ENCODE measurements at places on chromosomes 13 and 19.

- no peak for DNase-seq
Observed at GRCh38 chr13:70353096-70353495, 244.8 kb upstream of the KLHL1 start.

DNA sequence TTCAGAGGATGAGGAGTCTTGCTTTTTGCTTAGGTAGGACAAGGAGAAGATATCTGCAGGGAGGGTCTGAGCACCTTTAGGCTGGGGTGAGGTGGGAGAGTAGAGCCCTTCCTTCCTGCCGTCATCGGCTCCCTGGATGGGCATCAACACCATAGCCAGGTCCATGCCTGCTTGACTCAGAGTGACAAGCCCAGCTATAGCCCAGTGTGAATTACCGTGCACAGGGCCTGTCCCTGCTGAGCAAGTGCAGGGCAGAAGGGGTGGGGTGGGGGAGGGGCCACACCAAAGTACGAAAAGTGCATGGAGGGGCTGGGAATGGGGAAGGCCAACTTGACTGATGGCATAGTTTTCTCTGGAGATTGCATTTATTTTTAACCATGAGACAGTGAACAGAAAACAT, 30.3 kb upstream of the RNF113B start:
- DNase-seq = no peak

- no peak for DNase-seq
Observed at GRCh38 chr13:19781526-19781925, 1.2 kb downstream of the PSPC1 start.

DNA sequence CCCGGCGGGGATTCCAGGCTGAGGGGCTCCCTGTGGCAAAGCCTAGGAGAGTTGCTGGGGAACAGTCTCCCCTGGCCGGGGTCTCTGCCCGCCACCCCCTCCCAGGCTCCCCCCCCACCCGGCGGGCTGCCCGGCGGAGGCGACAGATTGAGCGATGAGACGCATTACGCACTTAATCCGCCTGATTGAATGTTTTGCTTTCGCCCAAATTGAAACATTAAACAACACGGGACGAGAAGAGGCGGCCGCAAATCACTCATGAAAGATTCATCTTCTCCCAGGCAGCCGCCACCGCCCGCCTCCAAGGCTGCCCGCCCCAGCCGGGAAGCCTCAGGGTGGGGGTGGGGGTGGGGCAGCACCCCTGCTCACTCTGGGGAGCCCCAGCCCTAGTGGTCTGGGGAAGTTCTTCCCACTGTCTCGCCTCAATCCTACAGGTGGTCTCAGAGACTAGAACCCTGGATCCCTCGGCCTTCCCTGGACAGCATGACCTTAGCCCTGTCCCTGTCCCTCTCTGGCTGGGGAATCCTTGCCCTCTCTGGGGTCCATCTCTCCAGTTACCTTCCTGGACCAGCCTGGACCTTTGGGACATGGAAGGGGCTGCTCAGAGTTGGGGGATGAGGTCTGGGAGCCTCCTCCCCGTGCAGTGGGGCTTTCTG, 7.6 kb upstream of the ERFL start:
- DNase-seq = no peak

GRCh38 chr19:2927032-2927430, 17.7 kb downstream of the ZNF77 start:
- DNase-seq = no peak

GRCh38 chr19:295687-296370, 4.6 kb upstream of the PLPP2 start:
- DNase-seq = no peak

DNA sequence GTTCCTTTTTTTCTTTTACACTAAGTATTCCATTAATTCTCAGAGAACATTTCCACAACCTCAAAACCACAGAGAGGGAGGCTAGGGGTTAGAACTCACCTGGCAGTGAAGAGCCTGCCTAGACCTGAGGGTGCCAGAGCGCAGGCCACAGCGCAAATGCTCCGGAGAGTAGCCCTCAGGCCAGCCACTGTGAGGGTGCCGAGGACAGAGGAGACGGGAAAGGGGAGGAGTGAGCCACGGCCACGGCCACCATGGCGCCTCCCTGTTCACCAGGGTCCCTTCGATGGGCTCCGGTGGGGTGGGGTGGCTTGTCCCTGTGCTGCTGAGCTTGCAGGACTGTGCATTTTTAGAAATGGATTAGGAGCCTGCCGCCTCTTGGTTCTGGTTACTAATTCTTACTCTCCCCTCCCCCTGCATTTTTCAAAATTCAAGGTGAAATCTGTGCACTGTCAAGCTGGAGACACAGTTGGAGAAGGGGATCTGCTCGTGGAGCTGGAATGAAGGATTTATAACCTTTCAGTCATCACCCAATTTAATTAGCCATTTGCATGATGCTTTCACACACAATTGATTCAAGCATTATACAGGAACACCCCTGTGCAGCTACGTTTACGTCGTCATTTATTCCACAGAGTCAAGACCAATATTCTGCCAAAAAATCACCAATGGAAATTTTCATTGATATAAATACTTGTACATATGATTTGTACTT, 58.8 kb downstream of the GGACT start:
- no peak for DNase-seq

DNA sequence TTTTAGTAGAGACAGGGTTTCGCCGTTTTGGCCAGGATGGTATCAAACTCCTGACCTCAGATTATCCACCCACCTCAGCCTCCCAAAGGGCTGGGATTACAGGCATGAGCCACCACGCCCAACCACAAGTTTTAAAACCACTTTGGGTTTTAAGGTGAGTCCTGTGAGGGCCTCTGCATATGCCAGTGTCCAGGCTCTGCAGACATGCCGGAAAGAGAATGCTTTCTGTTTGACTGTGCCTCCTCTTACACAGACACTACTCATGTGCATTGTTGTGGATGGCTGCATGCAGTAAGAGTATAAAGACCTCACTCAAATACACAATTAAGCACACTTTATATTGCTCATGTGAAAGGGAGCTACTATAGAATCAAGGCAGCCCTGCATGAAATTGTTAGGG, 20.8 kb upstream of the SLC25A30 start:
- DNase-seq = no peak

DNA sequence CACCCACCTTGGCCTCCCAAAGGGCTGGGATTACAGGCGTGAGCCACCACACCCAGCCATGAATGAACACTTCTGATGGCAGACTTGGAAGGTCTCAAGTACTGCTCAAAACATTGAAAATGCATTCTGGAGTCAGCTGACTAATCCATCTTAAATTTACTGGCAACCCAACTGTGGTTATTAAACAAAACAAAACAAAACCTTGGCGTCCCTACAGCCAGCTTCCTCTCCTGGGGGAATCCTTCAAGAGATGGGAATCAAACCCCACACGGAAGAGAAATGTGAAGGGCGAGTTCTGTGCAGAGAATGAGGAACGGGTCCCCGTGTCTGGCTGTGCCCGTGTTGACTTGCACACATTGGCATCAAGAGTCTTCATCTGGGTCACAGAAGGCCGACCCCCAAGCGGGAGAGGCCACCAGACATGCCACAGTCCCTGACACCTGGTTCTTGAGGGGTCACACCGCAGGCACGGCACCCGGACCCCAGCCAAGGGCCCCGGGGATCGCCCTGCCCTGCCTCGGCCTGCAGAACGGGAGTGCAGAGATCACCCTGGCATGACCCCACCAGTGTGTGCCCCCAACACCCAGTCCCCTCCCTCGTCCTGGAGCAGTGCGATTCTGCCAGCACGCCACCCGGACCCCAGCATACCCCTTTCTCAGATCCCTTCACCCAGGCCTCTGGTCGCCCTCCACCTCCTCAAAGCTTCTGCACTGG, 3.2 kb downstream of the MAP2K2 start:
- no peak for DNase-seq

DNA sequence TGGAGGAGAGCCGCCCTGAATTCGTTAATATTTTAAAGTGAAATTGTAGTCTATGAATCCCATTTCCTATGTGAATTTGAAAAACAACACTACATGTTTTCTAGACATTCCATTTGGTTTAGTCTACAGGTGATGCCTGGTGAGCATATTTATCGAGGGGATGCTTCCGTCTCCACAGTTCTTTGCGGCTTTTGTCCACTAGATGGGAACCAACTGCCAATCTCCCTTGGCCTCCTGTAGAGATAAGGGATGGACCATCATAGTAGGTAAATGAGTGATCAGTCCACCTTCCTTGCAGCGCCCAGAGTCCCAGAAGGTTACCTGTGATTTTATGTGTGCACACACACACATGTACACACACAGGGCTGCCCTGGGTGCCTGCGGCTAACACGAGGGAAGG, 289.8 kb upstream of the SOX21 start:
- DNase-seq = no peak

- DNase-seq = no peak
Observed at GRCh38 chr13:26227166-26227971, 5.3 kb upstream of the RNF6 start.

- no peak for DNase-seq
Observed at GRCh38 chr13:27643334-27644132, 21.8 kb downstream of the POLR1D start.

DNA sequence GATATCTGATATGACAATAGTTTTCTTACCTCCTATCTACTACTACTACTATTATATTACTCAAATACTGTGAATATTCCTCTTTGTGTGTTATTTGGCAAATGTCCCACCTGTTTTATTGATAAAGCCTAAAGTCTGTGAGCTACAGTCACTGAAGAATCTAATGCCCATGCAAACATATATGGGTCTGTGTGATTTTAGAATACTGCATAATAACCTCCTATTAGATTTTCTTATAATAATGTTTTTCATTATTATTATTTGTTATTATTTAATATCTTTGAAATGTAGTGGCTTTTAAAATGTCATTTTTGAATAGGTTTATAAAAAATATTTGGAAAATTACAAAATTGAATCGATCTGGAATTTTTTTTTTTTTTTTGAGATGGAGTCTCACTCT, 1330.8 kb upstream of the MIR17HG start:
- no peak for DNase-seq

GRCh38 chr19:46761418-46761831, 15.2 kb upstream of the STRN4 start:
- no peak for DNase-seq

DNA sequence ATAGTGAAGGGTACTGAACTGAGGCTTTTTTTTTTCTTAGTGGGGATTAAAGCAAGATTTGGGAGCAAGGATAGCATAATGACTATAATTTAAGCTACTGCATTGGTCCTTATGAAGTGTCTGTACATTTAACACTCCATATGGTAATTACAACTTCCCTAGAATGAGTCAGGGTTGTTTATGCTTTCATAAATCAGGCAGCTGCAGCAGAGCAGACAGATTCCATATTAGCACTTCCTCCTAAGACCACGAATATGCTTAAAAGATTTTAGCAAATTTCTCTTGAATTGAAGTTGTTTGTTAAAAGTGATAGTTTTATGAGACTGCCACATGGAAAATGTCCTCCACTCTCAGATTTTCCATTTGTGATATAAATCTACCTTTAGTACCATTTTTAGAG, 401.1 kb upstream of the SPRY2 start:
- no peak for DNase-seq

- DNase-seq = no peak
Observed at GRCh38 chr19:14404312-14404711, 14.8 kb downstream of the DDX39A start.

DNA sequence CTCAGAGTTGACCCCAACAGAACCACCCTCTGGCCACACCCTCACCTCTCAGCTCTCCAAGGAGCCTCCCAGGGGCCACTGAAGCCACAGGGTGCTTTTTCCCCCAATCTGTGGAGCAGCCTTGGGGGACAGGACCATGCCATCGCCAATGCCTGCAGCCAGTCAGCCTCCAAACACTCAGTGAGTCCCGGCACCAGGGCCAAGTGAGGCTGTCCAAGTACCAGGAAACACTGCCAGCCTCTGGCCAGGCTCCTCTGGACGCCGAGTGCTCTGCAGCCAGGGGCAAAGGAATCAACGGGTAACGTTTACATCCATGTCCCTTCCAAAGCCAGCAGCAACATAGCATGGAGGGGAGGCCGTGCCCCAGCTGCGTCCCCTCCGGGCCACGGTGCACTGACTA, 9.5 kb upstream of the COMP start:
- no peak for DNase-seq

GRCh38 chr19:14218620-14219330, 12.8 kb upstream of the ADGRL1 start:
- DNase-seq = no peak

DNA sequence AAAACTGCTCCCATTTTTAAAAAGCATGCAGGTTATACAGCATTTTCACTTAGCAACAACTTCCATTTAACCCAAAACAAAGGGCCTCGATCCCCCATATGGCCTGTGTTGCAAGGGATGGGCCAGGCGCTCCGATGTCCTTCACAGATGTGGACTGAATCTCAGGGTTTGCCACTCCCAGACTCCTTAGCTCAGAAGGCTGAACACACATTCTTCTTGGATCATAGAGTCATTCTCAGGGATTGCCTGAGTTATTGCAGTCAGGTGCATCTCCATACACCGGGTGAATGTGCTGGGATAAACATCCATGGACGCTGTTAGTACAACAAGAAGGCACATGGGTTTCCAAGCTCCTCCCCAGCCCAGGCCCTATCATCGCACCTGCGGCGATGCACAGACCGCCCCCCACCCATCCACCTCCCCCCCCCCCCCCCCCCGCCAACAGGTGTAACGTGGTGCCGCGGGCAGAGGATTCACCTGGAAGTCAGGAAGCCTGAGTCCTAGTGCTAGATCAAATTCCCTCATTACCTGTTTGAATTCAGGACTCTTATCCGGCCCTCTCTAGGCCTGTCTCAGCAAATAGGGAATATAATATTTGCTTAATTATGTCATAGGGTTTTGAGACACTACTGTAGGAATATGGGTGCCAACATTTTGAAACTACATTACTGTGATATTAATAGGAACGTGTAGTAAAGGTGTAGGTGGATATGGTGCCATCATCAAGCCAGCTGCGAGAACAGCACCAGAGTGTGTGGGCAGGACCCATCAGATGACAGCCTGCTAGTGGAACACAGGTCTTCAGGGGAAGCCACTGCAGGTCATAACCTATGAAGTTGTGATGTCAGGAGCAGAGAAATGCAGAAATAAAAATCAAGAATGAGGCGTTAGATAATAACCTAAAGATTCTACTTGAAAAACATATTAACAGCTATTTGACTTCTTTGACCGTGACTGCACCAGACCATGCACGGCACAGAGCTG, 110.9 kb downstream of the SACS start:
- DNase-seq = no peak

- no peak for DNase-seq
Observed at GRCh38 chr19:31659897-31660210, 310.6 kb upstream of the TSHZ3 start.

GRCh38 chr13:105805892-105806627, 729.4 kb downstream of the EFNB2 start:
- no peak for DNase-seq

DNA sequence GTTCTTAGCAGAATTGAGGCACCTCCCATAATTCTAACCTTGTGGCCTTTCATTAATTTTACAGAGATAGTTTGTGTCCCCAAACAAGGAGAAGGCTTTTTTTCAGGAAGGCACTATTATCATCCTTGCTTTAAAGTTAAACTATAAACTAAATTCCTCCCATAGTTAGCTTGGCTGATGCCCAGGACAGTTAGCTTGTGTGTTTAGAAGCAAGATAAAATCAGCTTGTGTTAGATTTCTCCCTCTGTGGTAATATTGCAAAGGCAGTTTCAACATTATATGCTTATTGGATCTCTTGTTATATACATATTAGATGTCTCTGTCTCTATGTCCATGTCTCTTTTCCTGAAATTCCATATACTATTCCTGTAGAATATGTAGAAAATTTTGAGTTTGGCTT, 342.7 kb downstream of the TBC1D4 start:
- no peak for DNase-seq
